Smooth muscle cell of the umbilical artery (primary cell): ENCODE measurements at places on chromosomes 3 and 15. TPM values are rescaled to one million over a fixed set of nuclear protein-coding genes. Genes with fewer than 3 reads are reported as not detected.

The ZNF445 gene
- 9.5 and 13.1 TPM in 2 replicates for total RNA-seq

The MESP2 gene
- 0.09 and 0.30 TPM in 2 replicates for total RNA-seq

The IRAK2 gene
- total RNA-seq: 8.0 and 12.9 TPM in 2 replicates

The TM6SF1 gene
- 2.5 and 5.0 TPM in 2 replicates for total RNA-seq

The CLDN11 gene
- total RNA-seq: 175 and 630 TPM in 2 replicates
